ENCODE measurements at places on chromosomes 13 and 19.

- no peak for DNase-seq
Measured at GRCh38 chr19:9354651-9355050, 8.2 kb upstream of the ZNF177 start.

DNA sequence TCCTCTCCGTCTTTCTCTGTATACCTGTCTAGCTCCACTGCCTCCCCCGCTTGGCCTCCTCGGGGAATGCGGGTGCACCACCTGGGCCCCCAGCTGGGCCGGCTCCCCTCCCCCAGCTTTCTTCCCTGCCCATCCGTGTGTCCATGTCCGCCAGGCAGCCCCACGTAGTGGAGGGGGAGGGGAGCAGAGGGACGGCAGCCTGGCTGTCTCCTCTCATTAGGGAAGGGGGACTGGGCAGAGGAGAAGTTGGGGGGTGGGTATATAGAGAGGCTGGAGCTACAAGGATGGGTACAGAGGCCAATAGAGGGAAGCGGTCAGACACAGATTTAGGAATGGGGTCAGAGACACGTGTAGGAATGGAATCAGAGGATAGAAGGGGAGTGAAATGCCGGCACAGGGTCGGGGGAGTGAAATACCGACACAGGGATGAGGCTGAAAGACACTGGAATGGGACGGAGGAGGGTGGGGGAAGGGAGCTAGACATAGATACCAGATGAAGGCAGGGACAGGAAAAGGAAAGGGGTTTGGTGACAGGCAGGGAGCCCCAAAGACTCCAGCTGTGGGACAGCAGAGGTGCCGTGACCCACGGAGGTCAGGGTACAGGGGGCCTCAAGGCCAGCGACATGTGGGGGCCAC lies 2.8 kb downstream of the NECTIN2 start:
- DNase-seq = no peak

DNA sequence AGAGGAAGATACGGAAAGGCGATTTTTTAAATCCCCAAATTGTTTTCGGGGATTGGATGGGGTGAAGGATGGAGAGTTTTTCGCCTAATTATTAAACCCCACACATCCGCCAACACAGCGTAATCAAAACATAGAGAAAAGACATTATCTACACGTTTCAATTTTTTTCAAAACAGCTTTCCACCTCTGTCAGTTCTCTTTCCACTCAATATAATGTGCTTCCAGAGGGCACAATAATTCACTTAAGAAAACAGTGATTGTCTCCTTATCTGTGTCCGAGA lies 435 bp upstream of the OBI1 start:
- DNase-seq = no peak

GRCh38 chr13:78476910-78477309 lies 126.4 kb downstream of the POU4F1 start:
- DNase-seq = no peak

- no peak for DNase-seq
Measured at GRCh38 chr13:54852831-54853230, 1824.2 kb downstream of the OLFM4 start.

Data from stimulated activated CD8-positive, alpha-beta memory T cell treated with anti-CD3 and anti-CD28 coated beads, Interleukin-15, amount 100 ng/mL, for 4 hours (primary cell).